Activated gamma-delta T cell (primary cell): ENCODE measurements at places on chromosomes 1 and 21.

DNA sequence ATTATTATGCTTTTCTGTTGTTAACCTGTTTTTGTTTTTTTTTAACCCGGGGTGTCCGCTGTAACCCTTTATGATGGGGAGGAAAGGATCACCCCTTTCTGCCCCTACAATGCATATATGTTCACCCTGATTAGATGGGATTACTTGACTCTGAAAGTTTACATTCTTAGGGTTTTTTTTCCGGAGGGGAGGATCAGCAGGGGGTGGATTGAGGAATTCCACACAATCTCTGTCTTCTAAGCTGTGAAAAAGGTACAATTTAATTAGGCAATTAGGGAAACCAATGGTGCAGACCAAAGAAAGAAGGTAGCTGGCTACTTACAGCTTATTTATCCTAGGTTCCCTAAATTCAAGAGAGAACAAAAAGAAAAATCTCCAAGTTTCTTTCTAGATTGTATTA lies 58.3 kb downstream of the EDEM3 start:
- no peak for DNase-seq

DNA sequence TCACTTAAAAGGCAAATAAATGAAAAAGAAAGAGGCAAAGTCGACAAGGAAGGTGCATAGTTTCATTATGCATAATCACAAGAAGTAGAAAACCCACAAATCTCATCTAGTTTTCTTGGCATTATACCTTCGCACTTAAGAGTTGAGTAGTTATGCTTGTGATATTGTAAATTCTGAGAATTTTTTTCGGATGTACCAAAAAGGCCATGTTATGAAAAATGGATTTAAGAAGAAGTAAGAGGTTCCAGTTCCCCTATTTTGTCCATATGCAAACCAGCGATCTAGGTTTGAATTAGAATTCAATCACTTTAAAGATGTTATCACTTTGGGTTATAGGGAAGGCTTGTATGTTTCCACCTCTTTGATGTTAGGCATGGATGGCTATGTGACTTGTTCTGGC lies 7.9 kb upstream of the ERICH3 start:
- no peak for DNase-seq

GRCh38 chr1:90308421-90308820 lies 313.5 kb downstream of the ZNF326 start:
- no peak for DNase-seq

- DNase-seq, result no peak
Observed at GRCh38 chr1:113868387-113869083, 3.0 kb downstream of the PTPN22 start.

- no peak for DNase-seq
Observed at GRCh38 chr1:177984136-177984525, 14.3 kb upstream of the SEC16B start.

DNA sequence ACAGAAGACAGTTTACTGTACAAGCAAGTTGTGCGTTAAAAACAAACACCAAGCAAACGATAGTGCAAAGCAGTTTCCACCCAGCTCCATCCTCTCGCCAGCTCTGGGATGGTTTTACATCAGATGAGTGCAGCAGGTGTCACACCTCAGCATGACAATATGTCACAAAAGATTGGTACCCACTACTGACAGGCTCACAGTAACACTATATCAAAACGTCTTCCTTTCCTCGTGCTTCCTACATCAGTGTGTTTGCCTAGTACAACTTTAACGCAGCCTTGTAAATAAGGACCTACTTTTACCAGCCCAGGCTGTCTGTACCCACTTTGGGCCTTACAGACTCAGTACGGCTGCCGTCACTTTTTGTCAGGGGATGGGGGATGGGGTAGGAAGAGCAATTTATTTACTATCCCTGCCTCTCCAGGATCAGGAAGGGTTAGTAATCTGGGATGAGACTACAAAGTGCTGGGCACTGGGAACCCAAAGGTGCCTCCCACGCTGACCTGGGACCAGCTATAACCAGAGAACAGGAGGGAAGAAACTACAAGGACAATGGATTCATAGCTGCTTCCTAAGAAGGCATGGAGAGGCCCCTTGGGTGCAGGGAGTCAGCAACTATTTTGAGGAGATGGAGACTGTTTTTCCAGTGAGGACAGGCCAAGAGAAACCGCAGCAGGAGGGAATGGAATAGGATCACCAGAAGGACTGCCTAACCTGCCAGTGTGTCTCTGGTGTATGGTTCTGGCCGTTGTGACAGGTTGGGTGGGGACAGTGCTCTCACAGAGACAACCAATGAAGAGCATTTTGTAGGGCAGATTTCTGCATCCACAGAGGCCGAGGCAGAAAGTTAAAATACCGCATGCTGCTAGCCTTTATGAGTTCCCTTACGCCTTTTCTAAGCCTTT lies 30.2 kb downstream of the RUNX3 start:
- DNase-seq, result no peak

- DNase-seq, result no peak
Observed at GRCh38 chr1:21066356-21067012, 110.2 kb downstream of the EIF4G3 start.

DNA sequence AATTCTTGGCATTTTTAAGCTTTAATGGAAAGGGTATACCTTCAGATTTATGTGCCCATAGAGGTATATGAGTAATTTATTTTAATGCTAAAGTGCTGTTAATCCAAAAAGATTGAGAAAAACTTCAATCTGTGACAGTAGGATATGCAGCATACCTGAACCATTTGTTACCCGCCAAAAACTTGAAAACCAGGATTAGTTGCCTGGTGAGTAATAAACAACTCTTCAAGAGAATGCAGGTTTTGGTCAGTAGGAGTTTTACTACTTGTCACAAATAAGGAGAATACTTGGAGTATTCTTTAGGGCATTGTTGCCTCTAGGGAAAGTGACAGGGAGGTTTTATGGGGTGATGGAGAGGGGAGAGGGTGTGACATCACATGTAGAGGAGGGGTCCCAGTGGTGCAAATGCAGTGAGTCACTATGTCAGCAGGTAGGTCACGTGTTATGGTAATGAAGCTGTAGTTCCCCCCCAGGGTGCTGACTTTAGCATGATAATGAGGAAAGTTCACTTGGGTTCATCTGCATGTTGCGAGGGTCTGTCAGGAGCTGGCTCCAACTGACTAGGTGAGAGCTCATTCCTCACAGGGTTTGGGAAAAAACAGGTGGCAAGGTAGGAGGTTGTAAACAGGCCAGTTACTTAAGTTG lies 23.1 kb downstream of the USP25 start:
- no peak for DNase-seq

DNA sequence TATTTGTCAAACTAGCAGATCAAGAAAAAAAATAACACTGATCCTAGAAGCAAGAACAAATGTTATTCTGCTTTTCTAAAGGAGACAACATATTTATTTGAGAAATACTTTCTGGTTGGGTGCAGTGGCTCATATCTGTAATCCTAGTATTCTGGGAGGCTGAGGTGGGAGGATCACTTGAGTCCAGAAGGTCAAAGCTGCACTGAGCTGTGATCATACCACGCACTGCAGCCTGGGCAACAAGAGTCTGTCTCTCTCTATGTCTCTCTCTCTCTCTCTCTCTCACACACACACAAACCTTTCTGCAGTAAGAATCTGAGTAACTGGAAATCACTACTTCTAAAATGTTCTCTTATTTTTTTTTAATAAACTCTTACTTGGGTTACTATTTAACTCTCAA lies 31.2 kb downstream of the PRPF38A start:
- DNase-seq, result no peak

DNA sequence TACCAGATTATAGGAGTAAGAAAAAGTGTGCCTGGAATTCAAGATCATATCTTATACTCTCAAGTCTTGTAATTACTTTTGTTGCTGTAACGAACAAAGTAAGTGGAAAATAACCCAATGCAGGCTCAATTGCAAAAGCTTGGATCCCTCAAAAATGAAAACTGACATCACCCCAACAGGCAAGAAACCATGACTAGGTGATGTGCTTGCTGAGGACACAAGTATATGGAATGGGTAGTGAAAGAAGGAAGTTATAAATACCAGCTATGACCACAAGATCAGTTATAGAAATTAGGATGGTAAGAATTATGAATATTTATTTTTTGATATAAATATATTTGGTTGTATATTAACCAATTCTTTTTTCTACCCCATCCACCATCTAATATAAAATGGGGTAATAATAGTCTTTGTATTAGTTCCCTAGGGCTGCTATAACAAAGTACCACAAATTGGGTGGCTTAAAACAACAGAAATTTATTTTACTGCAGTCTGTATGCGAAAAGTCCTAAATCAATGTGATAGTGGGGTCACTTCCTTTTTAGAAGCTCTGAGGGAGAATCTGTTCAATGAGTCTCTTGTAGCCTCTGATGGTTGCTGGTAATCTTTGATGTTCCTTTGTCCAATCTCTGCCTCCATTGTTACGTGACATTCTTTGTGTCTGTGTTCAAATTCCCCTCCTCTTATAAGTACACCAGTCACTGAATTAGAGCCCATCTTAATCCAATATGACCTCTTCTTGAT lies 45.0 kb downstream of the DUSP10 start:
- no peak for DNase-seq

GRCh38 chr1:111631502-111631901 lies 11.9 kb downstream of the RAP1A start:
- DNase-seq, result no peak

- DNase-seq, result no peak
Observed at GRCh38 chr1:107264561-107264960, 123.7 kb downstream of the NTNG1 start.

DNA sequence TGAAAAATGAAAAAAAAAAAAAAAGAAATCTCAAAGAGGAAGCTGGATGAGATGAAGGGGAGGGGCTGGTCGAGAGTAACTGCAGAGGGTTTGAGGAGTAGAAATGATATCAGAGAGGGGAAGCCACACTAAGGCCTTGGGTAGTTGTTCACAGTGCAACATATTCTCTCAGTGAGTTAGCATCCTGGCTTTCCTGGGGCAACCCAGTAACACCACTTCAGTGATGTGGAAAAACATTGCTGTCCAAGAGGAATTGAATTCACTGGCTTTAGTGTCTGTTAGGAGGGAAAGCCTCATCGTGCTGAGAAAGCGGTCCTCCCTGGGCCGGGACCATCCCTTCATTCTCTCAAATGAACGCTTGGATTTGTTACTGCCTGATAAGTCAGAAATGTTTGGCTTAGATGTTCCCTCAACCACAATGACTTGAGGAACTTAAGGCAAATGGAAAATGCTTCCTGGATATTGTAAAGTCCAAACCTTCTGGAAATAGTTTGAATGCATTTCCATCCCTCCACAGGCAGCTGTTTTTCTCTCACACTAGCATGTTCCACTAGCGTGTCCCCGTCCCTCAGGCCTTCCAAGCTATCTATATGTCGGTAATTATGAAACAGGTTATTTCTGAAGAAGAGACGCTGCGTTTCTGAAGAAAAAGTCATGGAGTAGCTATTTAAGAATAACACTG lies 12.2 kb downstream of the TGFB2 start:
- DNase-seq, result no peak

DNA sequence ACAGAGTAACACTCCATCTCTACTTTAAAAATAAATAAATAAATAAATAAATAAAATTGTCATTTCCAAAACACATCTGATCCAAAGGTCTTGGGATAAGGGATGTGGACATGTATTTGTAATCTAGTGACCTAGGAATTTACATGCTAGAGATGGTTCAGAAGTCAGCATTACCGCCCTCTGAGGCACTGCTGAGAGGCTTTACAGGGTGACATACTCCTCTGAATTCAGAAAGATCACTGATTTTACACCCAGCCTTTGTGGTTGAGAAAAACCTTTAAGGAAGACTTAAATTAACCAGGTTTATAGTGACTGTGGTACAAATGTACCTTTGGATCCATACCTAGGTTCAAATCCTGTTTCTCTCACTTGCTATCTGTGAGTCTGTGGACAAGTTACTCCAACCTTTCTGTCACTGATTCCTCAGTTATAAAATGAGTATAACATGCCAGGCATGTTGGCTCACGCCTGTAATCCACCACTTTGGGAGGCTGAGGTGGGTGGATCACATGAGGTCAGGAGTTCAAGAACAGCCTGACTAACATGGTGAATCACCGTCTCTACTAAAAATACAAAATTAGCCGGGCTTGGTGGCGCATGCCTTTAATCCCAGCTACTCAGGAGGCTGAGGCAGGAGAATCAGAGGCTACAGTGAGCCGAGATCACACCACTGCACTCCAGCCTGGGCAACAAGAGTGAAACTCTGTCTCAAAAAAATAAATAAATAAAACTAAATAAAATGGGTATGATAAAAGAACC lies 20.1 kb downstream of the OSBPL9 start:
- no peak for DNase-seq

- no peak for DNase-seq
Observed at GRCh38 chr1:172826096-172826741, 167.3 kb downstream of the FASLG start.

DNA sequence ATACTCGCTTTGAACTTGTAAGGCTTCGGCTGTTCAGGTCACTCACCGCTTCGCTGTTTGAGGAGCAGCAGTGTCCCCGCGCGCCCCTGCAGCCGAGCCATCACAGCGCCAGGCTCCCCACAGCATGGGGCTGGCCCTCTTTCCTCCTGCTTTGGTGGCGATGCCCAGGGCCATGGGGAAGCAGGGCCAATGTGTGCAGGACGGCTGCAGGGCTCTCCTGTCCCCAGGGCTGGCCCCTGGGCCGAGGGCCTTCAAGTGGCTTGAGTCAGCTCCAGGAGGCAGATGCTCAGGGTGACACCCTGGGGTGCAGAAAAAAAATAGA lies 38.5 kb upstream of the TRAPPC10 start:
- DNase-seq, result no peak

DNA sequence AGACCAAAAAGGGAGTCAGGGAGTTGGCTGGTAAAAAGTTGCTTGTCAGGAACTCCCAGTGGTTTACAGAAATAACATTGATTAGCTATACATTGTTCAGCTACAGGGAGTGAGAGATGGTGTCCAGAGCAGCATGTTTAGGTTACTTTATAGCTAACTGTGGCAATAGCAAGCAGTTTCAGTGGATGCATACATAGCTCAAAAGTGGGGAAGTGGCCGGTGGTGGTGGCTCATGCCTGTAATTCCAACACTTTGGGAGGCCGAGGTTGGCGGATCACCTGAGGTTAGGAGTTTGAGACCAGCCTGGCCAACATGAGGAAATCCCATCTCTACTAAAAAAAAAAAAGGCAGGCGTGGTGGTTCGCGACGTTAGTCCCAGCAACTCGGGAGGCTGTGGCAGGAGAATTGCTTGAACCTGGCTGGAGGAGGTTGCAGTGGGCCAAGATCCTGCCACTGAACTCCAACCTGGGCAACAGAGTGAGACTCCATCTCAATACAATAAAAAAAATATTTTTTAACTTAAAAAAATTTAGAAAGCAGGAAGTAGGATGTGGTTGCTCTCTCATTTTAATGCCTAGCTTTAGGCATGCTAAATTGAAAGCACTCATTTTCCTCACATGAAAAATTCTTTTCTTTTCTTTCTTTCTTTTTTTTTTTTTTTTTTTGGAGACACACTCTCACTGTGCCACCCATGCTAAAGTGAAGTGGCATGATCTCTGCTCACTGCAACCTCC lies 109.7 kb downstream of the PPIAL4G start:
- no peak for DNase-seq

DNA sequence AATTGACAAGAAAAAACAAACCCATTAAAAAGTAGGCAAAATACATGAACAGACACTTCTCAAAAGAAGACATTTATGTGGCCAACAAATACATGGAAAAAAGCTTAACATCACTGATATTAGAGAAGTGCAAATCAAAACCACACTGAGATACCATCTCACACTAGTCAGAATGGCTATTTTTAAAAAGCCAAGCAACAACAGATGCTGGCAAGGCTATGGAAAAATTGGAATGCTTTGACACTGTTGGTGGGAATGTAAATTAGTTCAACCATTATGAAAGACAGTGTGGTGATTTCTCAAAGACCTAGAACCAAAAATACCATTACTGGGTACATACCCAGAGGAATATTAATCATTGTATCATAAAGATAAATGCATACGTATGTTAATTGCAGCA lies 641.1 kb upstream of the B3GALT2 start:
- DNase-seq, result no peak

- DNase-seq, result no peak
Observed at GRCh38 chr21:14889080-14889810, 175.6 kb downstream of the NRIP1 start.
